ENCODE measurements at places on chromosomes 7 and 10.

- DNase-seq, result no peak
Observed at GRCh38 chr7:159158888-159159405, 14.3 kb upstream of the VIPR2 start.

DNA sequence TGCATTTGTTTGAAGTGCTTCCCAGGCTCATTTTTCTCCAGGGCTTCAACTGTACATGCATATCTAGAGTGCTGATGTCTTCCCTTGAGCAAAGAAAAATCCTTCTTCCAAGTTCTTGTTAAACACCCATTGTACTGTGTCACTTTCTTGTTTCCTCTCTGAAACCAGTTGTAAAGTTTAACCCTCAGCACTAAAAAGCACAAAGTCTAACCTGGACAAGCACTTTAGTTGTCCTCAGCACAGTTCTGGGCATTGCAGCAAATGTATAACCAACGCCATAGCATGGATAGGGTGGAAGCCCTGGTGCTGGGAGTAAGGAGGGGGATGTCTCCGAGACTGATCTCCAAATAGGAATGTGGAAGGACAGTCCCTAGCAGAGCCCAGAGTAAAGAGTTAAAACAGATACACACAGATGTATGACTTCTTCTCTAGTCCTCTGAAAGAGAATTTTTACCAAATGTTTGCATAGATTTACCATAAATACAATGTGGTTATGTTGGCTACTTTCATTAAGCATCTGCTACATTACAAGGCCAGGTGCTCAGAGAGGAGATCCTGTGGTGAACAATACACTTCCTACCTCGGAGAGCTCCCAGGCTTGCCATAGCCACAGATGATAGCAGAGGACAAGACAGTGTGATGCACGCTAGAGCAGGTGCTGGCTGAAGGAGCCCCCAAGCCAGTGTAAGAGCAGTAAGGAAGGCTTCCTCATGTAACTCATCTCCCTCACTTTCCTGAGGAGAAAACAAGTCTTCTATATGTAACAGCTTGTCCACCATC is 57.0 kb downstream of the DNAJC12 start:
- DNase-seq, result no peak

- DNase-seq, result no peak
Observed at GRCh38 chr7:106064316-106064715, 47.8 kb downstream of the SYPL1 start.

DNA sequence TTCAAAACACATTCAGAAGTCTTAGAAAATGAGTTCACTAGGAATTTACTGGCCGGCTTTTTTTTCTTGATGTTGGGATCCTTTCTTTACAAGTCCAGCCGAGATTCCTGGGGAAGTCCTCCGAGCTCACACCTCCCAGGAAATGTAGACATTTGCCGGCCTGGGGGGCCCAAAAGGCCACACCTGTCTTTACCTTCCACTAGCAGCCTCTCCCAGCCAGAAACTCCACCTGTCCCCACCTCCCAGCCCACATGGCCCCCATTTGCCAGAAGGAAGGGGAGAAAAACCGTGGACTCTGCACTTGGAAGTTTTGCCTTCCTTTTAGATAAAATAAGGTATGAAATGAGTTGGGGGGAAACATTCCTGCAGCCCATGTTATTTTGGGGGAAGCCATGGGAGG is 27.6 kb upstream of the EMX2 start:
- DNase-seq, result no peak

GRCh38 chr7:13551503-13551902 is 438.0 kb downstream of the ETV1 start:
- peak; percentile 64 for DNase-seq

- no peak for DNase-seq
Observed at GRCh38 chr7:2939193-2939885, 95.2 kb upstream of the GNA12 start.

DNA sequence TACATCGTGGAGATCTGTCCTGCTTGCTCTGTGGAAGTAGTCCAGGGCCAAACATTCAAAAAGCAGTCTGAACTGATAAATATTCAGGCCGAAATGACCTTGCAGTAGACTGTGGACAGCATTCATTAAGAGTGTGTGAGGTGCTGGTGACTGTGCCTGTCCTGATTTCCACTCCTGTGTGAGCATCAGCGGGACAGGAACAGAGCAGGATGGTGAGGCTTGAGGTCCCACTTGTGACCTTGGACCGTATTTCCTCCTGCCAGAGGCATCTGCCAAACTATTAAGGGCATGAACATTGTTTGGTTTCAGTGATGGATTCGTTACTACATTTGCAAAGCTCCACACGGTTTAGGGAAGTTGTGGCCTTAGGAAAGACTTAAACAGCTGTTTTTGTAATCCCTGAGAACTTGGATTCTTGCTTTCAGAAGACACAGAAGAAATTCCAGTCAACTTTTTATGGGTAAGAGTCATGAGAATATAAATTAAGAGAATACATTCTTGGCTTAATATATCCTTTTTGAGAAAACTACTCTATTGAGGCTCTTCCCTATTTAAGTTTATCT is 32.8 kb downstream of the CCNY start:
- DNase-seq, result peak; percentile 19

GRCh38 chr7:21086688-21087087 is 300.0 kb upstream of the SP8 start:
- DNase-seq, result peak; percentile 11

- DNase-seq, result peak; percentile 10
Observed at GRCh38 chr7:12211711-12212485, 804 bp downstream of the TMEM106B start.

Data from fibroblast of lung (primary cell).